Spleen (tissue), 13 donors: ENCODE measurements at places on chromosomes 7 and 10. TPM values are rescaled to one million over a fixed set of nuclear protein-coding genes. Genes with fewer than 3 reads are reported as not detected.

Gene SLC13A4
- polyA plus RNA-seq: not detected

GRCh38 chr7:156479596-156479995 lies 161.0 kb upstream of the RNF32 start:
- no peak for DNase-seq

- no peak for DNase-seq
These were observed 28.6 kb downstream of the REEP3 start for GRCh38 chr10:63549810-63550209.

DNA sequence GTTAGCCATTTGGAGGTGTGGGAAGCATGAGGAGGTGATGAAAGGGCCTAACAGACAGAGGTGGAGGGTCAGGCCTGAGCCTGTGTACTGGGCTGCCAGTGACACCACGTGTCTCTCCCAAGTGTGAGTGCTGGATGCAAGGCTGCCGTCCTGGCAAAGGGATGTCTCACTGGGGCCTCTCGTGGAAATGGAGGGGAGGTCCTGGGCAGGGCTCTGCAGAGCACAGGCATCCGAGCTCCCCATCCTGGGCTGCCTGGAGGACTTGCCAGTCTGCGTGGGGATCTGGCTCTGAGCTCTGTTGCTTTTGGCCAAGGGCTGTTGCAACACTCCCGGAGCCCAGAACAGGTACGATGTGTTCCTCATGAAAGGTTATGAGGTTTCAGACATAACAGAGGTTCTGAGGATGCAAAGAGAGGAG lies 77.3 kb downstream of the GRK5 start:
- DNase-seq: peak; percentile 66

GRCh38 chr10:26566525-26567350 lies 128.6 kb downstream of the APBB1IP start:
- peak; percentile 82 for DNase-seq

DNA sequence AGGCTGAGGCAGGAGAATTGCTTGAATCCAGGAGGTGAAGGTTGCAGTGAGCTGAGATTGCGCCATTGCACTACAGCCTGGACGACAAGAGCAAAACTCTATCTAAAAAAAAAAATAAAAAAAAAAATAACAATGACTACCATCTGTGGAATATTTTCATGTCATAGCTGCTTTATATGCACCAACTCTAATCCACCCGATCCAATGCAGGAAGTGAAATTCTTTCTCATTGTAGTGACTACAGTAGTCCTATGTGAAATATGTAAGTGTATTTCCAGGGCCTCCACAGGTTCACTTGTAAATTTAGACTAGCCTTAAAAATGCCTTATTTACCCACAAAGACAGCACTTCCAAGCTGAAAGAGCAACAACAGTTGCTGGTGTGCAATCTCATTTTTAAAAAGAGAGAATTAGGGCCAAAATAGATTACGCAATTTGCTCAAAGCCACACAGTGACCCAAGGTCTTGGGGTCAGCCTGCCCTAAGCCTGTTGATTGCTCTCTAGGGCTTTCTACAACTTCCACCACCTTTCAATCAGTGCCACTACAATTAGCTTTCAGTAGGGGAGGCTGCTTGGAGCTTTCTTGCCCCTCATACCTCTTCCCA lies 25.8 kb upstream of the EGFR start:
- no peak for DNase-seq
